ENCODE measurements at places on chromosomes 11 and 22.
A peak's percentile ranks its signal among the peaks of the same experiment; 100 is the strongest.

DNA sequence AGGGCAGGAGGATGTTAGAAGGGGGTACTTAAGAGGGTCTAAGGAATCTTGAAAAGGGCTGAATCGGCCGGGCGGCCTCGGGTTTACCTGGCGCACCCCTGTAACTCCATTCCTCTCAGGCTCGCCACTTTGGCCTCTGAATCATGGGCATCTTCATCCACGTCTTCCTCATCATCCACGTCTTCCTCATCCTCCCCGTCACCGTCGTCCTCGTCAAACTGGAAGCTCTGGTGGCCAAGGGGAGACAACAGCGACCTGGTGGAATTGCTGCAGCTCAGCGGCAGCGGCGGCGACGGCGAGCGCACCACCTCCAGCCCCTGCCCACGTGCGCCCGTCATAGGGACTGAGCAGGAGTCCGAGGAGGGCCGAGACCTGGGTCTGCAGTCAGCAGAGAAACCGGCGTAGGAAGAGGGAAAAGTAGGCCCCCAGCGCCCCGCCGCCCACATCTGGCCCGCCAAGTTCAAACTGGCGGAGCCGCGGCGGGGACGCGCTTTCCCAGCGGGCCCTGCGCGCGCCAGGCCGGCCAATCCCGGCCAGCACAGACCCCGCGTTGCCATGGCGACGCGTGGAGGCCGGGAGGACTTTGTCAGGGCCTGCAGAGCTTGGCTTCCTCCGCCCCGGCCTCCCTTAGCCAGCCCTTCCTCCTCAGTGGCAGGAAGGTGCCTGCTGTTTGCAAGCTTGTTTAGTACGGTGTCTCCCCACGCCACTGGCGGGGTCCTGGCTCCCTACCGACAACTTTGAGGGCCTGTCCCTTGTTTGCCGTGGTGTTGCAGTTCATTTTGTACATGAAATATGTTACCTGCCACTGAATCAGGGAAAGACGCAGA lies at the start of gene CCDC34:
Gene CCDC34 (minus strand): TSS at position 467 of the 827 bp plus-strand sequence. CDS start 21 bp downstream, at position 446.
- DNase-seq, result peak; percentile 86

GRCh38 chr22:49959782-49960158 lies 802 bp upstream of the PIM3 start:
- DNase-seq, result peak; percentile 31

DNA sequence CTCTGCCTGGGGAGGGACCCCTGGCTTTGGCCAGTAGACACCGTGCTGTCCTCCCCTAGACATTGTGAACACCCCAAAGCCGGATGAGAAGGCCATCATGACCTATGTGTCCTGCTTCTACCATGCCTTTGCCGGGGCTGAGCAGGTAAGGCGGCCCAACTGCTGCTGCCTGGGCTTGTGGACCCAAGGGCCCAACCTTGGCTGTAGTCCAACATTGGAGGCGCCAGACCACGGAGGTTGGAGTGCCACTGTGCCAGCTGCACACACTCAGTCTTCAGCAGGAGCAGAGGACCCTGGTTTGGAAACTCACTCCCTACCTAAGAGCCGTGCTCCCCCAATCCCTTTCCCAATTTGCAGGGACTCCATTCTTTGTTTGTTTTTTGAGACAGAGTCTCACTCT lies 9.4 kb downstream of the ACTN3 start:
- no peak for DNase-seq

GRCh38 chr11:112946866-112947265 lies 14.4 kb upstream of the NCAM1 start:
- DNase-seq, result no peak

- no peak for DNase-seq
Observed at GRCh38 chr11:66259956-66260355, 8.5 kb upstream of the RAB1B start.

- DNase-seq, result no peak
Observed at GRCh38 chr11:114064216-114064615, 4.7 kb downstream of the ZBTB16 start.

DNA sequence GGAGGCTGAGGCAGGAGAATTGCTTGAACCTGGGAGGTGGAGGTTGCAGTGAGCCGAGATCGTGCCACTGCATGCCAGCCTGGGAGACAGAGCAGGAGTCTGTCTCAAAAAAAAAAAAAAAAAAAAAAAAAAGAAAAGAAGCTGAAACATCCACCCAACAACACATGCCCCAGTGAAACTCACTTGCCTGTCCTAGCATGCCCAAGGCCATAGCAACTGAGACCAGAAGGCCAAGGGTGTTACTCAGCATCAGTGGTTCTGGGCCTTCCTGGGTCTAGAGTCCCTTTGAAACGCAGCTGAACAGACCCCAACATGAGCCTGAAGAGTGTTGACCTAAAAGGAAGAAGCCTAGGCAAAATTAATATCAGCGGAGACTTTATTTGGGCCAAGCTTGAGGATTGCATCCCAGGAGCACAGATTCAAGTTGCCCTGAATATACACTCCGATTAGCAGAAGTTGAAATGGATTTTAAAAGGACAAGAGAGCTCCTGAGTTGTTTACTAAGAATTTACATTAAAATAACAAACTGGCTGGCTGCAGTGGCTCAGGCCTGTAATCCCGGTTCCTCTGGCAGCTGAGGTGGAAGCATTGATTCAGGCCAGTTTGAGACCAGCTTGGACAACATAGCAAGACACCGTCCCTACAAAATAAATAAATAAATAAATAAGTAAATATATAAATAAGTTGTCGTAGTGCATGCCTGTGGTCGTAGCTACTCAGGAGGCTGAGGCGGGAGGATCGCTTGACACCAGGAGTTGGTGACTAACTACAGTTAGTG lies 7.0 kb downstream of the PRDX5 start:
- no peak for DNase-seq

DNA sequence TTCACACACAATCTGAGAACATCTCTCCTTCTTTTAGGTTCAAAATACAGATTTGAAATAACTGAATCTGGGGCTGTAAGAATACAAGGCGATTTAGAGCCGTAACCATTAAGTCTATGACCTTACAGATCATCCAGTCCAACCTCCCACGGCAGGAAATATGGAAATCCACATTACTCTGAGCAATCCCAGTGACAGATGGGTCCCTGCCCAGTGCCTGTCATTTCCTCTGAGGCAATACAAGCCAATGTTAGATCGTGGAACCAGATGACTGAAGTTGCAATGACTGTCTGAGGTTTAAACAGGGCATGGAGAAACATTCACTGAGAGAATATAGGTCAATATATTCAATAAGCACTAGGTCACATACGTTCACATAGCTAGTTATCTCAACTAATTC lies 77.4 kb upstream of the OR5AK2 start:
- DNase-seq, result no peak

- no peak for DNase-seq
Observed at GRCh38 chr11:9639099-9639498, 24.8 kb upstream of the SWAP70 start.

DNA sequence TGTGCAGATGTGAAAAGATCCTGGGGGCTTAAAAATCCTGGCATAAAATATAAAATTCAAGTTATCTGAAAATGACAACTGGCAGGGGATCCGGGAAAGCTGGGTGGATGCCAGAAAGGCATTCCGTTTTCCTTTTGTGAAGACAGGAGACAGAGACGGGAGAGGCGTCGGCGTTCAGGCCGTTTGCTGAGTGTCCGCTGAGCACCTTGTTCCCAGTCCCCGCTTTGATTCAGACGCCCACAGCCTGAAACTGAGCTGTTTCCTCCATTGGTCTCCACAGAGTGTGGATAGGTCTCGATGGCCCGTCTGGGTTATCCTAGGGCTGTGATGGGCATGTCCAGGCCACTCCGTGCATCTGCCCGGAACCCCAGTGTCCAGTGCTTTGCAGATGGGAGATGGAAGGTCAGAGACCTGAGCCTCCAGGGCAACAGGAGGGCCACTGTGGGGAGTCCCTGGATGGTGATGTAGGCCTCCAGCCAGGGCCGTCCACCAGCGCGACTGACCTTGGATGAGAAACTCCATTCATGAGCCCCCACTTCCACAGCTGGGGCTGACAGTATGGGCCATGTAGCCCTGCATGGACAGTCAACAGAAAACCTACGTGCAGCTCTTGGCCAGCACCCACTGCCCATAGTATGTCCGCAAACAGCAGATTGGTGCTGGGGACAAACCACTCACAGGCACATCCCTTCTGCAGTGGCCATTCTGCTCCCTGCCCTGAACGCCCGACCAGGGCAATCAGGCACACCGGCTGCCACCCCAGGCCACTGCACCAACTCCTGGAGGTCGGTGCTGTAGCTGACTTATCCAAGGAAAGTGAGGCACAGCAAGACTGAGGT lies 11.6 kb downstream of the MRGPRF start:
- DNase-seq, result no peak
